ENCODE measurements at places on chromosomes 1 and 21.

DNA sequence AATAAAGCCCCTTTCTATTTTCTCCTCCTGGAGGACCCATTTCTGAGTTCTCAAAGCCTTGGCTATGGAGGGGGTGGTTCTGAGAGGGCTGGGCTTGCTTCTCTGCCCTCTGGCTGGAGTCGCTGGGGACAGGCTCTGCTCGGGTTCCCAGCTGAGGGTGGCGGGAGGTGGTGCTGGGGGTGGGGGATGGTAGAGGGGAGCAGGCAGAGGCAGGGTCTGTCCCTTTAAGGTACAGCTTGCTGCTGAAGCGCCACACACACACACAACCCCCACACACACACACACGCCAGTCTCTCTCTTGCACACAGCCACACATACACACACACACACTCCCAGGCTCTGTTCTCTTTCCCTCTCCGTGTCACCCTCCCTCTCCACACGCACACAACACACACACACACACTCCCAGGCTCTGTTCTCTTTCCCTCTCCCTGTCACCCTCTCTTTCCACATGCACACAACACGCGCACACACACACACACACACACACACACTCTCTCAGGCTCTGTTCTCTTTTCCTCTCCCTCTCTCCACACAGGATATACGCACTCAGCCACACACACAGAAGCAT is 69.8 kb upstream of the SSBP3 start:
- peak; percentile 33 for DNase-seq

DNA sequence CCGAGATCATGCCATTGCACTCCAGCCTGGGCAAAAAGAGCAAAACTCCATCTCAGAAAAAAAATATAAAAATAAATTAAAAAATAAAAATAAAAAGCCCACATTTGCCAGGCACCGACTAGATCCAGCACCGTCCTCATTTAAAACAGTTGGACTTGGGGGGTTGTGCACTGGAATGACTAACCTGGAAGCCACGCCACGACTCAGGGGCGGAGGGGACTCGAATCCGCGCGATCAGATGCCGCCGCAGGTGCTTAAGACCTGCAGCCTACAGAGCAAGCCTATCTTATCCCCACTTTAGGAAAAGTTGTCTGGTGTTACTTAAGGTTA is 38.5 kb downstream of the ZBTB8OS start:
- DNase-seq: no peak

DNA sequence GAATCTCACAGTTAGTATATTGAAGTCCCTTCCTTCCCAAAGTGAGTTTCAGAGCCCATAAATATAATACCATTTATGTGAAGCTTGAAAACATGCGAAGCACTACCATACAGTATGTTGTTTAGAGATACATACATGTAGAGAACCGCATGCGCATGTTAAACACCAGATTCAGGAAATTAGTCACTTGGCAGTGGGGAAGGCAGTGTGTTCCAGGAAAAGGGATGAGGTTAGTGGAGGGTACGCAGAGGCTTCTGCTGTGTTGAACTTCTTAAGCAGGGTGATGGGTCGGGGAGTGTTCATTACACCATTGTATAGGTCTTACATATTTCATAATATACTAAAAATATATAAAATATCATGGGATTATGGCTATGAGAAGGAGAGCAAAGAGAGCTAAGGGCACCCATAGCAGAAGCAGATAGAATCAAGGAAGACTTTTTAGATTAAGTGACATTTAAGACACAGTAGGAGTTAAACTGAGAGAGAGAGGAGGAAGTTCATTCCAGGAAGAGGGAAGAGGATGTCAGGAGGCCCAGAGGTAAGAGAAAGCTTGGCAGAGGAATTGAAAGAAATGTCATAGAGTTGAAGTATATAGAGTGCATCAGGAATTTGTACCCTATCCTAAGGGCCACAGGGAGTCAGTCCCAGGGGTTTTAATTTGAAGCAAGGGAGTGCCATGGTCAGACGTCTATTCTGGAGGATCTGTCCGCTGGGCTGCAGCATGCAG is 43.5 kb upstream of the SARS1 start:
- no peak for DNase-seq

- no peak for DNase-seq
Measured at GRCh38 chr1:93595266-93595665, 86.4 kb downstream of the BCAR3 start.

DNA sequence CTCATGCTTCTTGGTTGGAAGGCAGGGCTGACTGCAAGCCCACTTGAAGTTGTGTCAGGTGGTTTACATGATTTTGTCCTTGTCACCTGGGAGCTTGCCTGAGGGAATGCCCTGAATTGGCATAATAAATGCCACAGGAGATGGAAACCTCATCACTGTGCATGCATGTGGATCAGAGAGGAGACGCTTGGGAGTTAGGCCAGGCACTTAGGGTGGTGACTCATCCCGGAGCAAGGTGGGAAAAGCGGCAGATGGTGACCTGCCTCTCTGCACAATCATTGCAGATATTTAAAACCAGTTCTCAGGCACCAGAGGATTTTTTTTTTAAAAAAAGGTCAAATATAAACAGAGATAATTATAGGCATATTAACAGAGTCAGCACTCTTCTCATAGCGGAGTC is 202.2 kb upstream of the KIAA0040 start:
- no peak for DNase-seq

- no peak for DNase-seq
Measured at GRCh38 chr1:201639826-201640225, 100.9 kb downstream of the NAV1 start.

DNA sequence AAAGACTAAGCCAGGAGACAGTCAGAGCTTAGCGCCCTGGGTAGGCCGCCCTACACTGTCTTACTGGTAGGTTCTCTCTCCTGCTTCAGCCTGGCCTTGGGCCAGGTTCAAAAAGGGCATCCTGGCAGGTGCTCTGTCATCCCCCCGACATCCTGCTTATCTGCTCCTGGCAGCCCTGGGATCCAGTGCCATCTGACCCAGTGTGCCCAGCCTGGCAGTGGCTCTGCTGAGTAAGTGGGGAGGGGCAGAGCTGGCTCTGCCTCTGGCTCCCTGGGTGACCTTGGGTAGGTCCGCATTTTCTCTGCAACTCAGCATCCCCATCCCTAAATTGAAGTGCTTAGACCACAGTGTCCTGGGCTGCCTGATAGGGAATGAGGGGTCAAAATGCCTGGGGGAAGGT is 549.9 kb downstream of the PTPRU start:
- no peak for DNase-seq

DNA sequence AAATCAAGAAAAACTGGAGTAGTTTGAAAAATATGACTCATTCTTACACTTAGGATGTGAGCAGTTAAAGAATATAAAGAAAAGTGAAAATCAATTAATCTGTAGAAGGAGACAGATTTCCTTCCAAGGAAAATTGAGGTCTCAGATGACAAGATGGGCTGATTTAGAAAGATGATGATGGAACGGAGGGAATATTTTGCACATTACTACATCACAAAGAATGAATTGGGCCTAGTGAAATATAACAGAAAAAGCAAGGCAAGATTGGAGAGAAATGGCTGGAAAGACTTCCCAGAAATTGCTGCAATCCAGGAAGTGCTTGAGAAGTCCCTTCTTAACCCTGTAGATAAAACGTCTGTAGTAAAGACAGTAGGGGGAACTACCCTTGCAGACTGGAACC is 169.1 kb upstream of the SYT6 start:
- DNase-seq: no peak

DNA sequence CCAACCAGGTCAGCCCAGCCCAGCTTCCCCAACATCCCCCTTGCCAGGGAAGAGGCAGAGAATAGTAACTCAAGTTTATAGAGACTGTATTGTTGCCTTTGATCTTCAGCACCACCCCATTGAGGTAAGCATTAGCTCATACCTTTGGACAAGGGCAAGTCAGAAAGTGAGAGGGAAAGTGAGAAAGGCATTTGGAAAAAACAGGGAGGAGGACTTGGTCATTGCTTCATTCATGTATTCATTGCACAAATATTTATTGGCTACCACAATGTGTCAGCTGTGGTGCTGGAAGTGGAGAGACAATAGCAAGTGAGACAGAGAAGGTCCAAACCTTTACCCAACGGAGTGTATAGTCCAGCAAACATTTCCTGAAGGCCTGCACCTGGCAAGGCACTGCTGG is 561.2 kb downstream of the KIF26B start:
- DNase-seq: no peak

- DNase-seq: no peak
Measured at GRCh38 chr1:45682942-45683341, 3.4 kb downstream of the GPBP1L1 start.
